Suprapubic skin (tissue), 4 donors: ENCODE measurements at places on chromosomes 6 and 20. TPM values are rescaled to one million over a fixed set of nuclear protein-coding genes. Genes with fewer than 3 reads are reported as not detected.

- no peak for DNase-seq
Measured at GRCh38 chr6:35552285-35552917, 39.7 kb upstream of the TULP1 start.

GRCh38 chr6:6704103-6705060 lies 115.9 kb downstream of the LY86 start:
- DNase-seq, result no peak

- DNase-seq, result no peak
Measured at GRCh38 chr20:10111139-10111958, 76.6 kb downstream of the ANKEF1 start.

BANF2 gene
- total RNA-seq, result not detected

- DNase-seq, result no peak
Measured at GRCh38 chr20:13930281-13930680, 60.1 kb downstream of the SEL1L2 start.

GRCh38 chr6:43629505-43630300 lies 639 bp upstream of the GTPBP2 start:
- peak; percentile 97 for DNase-seq

PNLDC1 gene
- 3.0 TPM for total RNA-seq

GRCh38 chr6:62129127-62129526 lies 156.9 kb downstream of the KHDRBS2 start:
- DNase-seq, result no peak

DNA sequence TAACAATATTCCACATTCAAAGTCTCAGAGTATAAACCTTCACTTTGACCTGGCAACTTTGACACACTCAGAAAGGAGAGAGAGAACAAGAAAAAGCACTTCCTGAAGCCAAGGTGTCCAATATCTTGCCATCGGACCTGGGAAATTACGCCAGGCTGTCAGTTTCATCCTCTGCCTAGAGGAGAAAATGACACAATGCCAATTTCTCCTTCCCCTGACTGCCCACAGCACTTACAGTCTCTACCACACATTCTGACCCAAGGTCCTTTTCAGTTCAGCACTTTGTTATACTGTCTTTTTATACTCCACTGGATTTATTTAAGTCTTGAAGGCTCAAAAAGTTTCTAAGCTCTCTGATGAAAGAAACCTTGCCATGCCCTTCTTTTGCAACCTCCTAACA lies 250.4 kb downstream of the GMPR start:
- DNase-seq, result no peak

SLCO4A1 gene
- 50.2 TPM for total RNA-seq

CFAP61 gene
- total RNA-seq, result 0.80 TPM

GRCh38 chr20:19257865-19258264 lies 45.4 kb downstream of the SLC24A3 start:
- no peak for DNase-seq

DNA sequence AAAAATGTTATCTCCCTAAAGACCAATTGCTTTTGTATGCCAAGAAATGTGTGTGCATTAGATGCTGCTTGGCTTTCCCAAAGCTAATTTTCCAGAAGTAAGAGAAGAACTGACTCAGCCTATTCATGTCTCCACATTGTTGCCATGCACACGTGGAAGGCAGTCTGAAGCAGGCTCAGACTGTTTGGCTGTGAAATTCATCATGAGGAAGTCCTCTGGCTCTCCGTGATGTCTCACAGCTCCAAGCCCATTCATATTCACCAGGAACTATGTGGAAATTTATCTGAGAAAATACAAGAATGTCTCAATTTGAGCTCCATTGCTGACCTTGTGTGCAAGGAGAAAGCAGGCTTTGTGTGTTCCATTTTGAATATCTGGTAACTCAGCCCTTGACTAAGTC lies 1022.2 kb upstream of the GJE1 start:
- DNase-seq, result no peak

DNA sequence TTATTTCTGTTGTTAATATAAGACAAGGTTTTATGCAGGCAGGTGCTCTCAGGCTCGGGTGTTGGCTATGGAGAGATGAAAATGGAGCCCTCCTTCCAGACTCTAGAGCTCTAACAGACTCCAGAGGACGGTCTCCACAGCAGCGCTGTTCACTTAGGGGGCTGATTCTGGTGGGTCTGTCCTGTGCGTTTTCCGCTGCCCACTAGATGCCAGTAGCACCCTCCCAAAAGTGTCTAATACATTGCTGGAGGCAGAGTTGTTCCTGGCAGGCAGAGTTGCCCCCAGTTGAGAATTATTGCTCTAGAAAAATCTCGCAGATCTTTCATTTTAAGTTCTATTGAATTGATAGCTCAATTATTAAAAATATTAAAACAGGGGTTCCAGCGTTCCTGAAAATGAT lies 109.9 kb downstream of the MAP3K4 start:
- no peak for DNase-seq

SYCP2 gene
- total RNA-seq, result 1.8 TPM

DNA sequence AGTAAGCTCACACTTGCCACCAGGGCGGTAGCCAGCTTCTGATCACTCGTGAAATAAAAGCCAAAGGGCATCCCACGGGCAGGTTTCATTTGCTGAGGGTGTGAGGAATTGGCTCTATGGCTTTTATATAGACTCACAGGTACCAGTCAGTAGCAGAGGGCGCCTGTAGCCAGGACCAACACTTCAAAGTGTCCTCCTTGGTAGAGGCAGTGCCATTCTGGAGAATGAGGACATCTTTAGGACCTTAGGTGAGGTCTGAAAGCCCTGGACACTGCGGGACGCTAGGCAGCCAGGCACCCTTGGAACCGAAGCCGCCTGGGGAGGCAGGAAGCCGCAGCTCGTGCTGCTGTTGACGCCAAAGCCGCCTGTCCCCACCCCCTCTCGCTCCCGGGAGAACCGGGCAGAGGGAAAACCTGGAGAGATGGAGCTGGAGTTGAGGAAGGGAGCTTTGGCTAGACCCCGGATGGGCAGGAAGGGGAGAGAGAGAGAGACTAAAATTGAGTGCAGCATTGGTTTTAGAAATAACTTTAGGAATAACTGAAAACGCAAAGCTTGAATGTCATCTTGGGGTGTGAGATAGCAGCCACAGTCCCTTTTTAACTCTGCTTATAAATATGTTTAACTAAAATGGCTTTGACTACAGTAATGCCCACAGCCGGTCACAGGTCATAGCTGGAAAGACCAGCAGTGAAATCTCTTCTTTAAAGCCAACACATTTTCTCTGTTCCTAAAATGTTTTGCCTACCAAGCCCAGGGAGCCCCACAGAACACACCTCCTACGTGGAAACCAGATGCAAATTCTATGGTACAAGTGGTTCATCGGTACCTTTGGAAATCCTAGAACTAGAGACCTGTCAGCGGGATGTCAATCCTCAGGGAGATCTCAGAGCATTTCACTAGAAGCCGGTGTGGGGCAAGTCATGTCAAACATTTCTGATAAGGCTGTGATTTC lies 128.5 kb upstream of the CDYL start:
- peak; percentile 88 for DNase-seq

KAT14 gene
- total RNA-seq, result 19.6 TPM

HCRTR2 gene
- total RNA-seq, result not detected

GRCh38 chr6:112951829-112952228 lies 604.7 kb downstream of the RFPL4B start:
- DNase-seq, result no peak

SLC17A2 gene
- not detected for total RNA-seq

DNA sequence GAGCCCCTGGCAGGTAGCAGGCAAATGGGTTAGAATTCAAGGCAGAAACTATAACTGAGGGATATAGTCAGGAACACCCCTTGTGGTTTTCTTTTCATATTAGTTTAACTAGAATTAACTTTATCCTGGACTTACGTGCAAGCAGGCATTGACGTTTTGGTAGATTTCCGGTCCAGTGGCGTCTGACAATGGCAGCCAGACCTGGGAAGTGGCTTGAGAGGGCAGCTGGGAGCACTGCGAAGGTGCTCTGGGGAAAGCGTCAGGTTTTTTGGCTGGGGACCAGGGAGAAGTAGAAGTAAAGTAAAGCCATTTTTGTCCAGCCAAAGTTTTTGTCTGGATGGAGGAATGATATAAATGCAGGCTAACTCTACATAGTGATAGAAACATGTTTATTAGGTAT lies 8.4 kb upstream of the ACSS1 start:
- no peak for DNase-seq

- no peak for DNase-seq
Measured at GRCh38 chr6:40930045-40930444, 109.0 kb downstream of the UNC5CL start.

OSTM1 gene
- total RNA-seq, result 38.5 TPM

DNA sequence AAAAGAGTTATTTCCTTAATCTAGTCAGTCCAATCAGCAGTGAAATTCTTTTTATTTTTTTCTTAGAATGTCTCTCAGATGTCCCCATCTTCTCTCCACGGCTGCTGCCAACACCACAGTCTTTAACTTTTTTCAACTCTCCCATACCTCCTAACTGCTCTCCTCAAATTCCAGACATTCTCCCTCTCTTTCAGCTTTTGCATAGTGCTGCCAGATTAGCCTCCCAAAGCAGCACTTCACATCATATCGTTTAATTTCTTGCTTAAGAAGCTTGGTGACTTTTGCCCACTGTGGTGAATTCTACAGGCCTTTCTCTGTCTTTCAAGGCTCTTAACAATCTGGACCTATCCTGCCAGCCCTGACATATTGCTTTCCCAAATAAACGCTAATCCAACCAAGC lies 233.4 kb downstream of the UST start:
- DNase-seq, result no peak

GRCh38 chr6:139529420-139529819 lies 155.0 kb upstream of the CITED2 start:
- no peak for DNase-seq

DNA sequence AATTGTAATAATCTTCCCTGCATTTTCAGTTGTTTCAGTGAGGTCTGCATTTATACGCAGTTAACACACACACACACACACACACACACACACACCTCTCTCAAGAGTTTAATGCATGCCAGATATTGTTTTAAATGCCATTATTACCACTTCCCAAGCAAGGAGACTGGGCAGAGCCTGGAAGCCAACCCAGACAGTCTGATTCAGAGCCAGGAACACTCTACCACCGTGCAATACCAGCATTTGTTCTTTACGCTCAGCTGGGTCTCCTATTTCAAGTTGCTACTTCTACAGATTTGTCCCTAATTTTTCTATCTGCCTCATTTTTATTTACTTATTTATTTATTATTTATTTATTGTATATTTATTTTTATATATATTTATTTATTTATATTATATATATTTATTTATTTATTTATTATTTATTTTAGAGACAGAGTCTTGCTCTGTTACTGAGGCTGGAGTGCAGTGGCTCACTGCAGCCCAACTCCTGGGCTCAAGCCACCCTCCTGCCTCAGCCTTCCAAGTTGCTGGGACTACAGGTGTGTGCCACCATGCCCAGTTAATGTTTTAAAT lies 68.4 kb downstream of the PCSK2 start:
- no peak for DNase-seq

PARD6B gene
- total RNA-seq, result 10.3 TPM

KIZ gene
- 37.2 TPM for total RNA-seq
